Activated CD4-positive, alpha-beta T cell treated with anti-CD3 and anti-CD28 coated beads, Interleukin-2, Interleukin-4, amounts not matched to agents 100 ng/mL and 50 ng/mL, durations not matched to agents 16 hours and 8 hours (primary cell): ENCODE measurements at places on chromosomes 1 and 21.
A peak's percentile ranks its signal among the peaks of the same experiment; 100 is the strongest.

- DNase-seq, result no peak
These were observed 650.8 kb downstream of the PLPP3 start for GRCh38 chr1:55928576-55928975.

DNA sequence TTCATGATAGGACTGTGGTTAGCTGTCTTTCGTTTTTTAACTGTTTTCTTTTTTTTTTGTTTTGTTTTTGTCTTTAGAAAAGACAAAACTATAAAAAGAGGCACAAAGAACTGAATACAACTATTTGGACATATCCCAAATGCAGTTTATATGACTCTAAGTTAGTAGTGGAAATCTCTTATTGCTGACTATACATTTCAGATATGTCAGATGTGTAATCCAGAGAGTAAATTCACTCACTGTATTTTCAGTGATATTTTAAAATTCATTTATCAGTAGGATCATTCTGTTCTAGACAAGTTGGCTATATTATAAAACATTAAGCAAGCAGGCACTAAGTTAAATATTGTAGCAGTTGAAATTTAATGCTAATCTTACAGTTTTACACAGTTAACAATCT lies 5.7 kb downstream of the RAP1A start:
- DNase-seq, result no peak

- DNase-seq, result no peak
These were observed 27.0 kb downstream of the TTC39A start for GRCh38 chr1:51303315-51303714.

GRCh38 chr1:27031235-27032118 lies 18.8 kb upstream of the TENT5B start:
- DNase-seq, result no peak

GRCh38 chr1:64470665-64471217 lies 812 bp downstream of the CACHD1 start:
- DNase-seq, result no peak

GRCh38 chr1:29845910-29846309 lies 609.6 kb downstream of the PTPRU start:
- DNase-seq, result no peak

DNA sequence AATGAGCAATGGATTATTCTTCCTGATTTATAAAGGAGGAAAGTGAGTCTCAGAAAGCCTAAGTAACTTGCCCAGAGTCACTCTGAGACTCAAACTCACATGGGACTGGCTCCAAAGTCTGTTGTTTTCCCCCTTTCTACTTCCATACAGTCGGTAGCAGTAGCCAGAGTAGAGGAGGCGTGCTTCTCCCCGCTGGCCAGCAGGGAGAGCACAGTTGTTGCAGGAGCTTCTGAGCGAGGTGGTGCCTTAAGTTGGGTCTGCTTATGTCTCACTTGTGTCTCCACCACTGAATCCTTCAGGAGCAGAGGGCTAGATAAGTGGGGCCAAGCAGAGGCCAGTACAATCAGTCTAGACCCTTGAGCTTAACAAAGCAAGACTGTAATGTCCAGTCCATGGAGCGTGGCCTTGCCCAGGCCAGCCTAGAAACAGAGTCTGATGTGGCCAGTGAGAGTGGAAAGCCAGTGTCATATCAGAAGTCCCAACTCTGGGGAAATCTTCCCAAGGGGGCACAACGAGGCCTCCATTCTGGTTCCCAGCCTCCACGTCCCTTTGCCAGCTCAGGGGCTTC lies 181.9 kb downstream of the ZSCAN20 start:
- no peak for DNase-seq

DNA sequence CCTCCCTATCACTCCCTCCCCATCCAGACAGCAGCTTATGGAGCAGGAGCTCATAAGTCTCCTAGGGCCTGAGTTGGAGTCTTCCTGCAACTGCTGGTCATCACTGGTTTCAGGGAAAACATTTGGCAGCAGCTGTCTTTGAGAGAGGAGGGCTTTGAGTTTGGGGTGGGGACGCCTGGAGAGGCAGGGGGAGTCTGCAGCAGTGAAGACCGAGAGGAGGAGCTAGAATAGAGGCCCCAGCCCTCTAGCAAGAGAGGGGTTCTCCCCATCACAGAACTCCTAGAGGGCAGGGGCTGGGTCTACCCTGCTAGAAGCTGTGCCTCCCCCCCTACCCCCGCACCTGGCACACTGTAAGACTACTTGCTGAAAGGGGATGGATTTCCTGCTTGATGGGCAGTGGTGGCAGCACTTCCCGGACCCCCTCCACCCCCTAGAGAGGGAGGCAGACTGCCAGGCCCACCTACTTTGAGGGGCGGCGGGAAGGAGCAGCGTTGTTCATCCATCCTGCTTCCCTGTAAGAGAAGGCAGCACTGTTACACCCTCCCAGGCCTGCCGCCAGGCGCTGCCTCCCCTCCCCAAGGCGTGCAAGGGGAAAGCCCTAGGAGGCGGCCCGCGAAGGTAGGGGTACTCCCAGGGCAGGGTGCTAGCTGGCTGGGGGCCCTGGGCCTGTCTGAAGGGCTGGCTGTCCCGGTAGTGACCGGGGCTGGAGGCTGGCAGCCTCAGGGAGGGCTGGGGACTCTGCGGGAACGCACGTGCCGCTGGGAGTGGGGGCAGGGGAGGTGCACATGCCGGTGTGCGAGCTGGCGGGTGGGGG lies 50.4 kb downstream of the RAP1GAP start:
- DNase-seq, result no peak

- no peak for DNase-seq
These were observed 83.5 kb upstream of the PRDX6 start for GRCh38 chr1:173393659-173394000.

DNA sequence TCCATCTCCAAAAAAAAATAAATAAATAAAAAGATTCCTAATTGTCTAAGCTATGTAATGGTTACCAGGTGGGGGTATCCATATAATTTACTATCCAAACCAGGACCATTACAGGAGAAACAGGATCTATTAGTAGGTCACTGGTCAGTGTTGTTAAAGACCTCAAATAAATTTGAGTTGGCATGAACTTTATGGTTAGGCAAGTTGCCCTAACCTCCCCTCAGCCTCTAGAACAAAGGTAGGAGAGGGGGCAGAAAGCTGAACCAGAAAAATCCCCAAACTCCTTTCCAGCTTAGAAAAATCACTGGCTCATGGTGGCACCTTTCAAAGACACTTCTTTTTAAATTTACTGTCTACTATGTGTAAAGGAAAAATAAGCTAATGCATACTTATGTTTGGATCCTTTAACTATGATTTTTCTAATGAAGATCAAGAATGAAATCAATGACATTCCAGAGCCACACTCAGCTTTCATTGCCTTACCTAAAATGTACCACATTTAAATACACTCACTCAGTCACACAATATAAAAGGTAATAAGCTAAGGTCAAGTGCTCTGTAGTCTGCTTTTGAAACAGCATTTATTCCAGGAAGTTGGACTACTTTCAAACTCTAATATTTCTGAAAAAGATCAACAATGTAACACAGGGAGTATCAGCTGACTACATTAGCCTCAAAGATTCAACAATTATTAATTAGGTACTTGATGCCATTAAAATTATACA lies 13.8 kb downstream of the EIF4G3 start:
- no peak for DNase-seq

GRCh38 chr21:26001356-26001755 lies 169.2 kb downstream of the APP start:
- DNase-seq, result no peak

DNA sequence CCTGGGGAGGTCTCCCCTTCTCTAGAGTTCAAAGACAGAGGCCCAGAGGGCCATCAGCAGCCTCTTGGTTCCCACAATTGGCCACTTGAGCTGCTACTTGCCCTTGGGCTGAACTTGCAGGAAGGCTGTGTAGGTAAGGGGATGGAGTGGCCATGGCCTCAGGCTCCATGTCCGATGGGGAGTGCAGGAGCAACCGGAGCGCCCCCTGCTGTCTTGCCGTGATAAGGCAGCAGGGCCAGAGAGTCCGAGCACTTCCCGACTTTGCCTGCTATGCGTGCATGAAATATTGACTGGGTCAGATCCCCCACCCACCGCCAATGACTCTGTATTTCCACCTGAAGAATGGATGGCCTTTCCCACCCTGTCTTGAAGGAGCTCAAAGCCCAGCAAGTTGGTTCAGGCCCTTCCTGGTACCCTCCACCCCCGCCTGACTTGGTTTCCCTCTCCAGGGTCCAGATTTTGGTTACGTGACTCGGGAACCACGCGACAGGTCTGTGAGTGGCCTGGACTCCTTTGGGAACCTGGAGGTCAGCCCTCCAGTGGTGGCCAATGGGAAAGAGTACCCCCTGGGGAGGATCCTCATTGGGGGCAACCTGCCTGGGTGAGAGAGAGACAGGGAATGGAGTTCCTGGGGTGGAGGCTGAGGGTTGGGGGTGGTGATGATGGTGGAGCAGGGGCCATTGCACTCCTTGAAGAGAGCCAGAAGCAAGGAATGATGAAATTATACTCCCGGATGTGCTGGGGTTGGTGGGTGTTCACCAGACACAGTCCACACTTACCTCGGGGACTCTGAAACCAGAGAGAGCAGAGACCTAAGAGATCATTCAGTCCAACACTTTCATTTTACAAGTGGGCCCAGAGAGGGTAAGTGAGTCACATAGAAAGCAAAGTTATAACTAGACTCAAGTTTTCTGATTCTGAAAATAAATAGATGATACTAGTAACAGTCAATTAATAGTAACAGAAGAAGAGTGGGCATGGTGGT lies 25.6 kb downstream of the PADI3 start:
- peak; percentile 36 for DNase-seq

GRCh38 chr1:2786329-2787162 lies 14.9 kb downstream of the TTC34 start:
- DNase-seq, result peak; percentile 48

DNA sequence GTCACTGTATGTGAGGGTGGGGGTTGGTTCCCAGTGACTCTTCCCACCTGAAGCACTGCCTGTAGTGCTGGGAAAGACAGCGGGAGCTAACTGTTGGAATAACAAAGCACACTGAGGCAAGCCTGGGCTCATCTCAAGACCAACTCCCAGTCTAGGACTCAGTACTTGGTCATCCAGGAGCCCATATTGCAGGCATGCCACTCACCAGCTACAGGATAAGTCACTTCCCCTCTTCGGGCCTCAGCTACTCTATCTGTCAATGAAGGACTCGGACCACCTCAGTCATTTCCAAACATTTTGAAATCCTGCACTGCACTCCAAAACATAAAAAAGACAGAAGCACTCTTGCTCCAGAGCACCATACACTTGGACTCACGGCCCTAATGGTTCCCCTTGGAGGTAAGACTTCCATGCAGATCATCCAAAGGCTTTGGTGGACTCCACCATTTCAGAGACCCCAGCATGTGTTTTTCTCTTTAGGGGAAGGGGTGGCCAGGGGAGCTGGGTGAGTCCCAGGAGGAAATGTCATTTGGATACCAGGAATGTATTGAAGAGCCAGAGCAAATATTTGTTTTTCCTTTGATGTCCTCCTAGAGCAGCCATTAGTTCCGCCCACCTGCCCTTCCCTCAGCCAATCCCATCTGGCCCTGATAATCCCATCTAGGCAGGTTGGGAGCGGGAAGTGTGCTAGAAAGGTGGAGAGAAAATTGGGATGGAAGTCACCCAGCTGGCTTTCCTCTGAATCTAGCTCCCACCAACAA lies 3.1 kb downstream of the NUAK2 start:
- DNase-seq, result no peak

DNA sequence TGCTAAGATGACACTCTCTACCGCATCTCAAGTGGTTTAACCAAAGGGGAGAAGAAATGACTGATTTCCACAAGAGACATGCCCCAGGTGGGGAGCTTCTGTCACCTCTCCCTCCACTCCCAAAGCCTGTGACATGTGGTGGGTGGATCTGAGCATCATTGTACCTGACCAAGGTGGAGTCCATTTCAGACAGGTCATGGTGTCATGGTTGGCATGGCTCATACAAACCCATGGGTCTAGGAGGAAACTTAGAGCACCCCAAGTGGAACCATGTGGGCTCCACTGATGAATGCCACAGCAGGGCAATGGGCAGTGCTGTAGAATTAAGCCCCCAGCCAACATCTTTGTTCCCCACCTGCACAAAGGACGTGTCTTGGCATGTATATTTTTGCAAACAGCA lies 131.5 kb upstream of the EDN2 start:
- DNase-seq, result no peak

- DNase-seq, result no peak
These were observed 822.4 kb upstream of the NEGR1 start for GRCh38 chr1:73104749-73105148.

DNA sequence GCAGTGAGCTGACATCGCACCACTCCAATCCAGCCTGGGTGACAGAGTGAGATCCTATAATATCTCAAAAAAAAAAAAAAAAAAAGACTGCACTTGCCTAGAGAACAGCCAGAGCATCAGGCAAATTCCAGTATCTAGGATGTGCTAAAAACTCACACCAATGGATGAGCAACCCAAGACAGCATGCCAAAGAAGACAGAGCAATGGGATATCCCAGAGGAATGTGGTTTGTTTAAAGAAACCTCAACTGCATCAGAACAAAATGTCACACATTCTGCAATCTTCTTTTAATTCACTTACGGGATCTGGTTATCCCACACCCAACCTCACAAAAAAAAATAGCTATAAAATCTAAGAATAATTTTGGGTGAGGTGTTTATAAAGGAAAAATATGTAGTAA lies 7.3 kb downstream of the KCNH1 start:
- no peak for DNase-seq

DNA sequence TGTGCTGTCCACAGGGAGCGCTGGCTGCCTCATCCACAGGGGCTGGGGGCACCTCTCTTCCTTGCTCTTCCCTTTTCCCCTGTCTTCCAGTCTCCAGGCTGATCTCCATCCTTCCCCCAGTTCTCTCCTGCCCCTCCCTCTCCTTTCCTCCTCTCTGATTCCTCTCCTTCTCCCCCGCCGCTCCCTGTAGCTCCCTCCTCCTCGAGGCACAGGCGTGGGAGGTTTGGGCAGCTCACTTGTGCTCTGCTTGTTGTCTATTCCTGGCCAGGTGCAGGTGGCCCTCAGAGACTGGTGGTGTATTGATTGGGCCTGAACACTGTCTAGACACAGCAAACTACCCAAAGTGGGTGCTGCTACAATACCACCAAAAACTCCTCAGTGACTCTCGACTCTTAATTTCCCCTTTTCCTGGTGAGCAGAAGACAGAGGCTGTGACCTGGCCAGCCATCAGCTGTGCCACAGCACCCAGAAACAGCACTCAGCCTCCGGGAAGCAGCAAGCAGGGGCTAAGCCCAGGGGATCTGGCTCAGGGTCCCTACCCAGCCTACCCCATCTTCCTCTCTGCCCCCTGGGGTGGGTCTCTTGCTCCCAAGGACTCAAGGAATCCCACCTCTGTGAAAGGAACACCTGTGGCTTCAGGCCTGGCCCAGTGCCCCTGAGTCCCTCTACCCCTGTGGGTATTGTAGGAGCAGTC lies 93.3 kb downstream of the DDX20 start:
- no peak for DNase-seq

GRCh38 chr1:246580497-246581370 lies 14.5 kb downstream of the CNST start:
- no peak for DNase-seq

- no peak for DNase-seq
These were observed 62.3 kb upstream of the MORC3 start for GRCh38 chr21:36257657-36258056.

DNA sequence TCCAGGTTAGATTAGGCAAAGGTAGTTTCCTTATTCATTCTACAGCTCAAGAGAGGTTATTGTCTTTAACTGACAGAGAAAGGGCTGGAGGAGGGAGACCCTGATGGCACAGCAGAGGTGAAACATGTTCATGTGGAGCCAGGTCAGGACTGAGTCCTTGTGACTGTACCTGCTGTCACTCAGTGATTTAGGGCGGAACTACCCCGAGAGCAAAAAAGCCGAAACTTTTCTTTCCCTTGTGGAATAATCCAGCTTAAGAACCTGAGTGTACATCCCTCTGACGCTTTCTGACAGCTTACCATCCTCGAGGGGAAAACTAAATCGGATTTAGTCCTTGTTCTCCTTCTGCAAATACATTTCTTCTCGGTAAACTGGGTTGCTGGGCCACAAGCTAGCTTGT lies 273.2 kb downstream of the BACH1 start:
- DNase-seq, result no peak

- DNase-seq, result no peak
These were observed 6.5 kb downstream of the RIMS3 start for GRCh38 chr1:40658751-40659648.
